ENCODE measurements at places on chromosomes 2 and 18.

GRCh38 chr2:32363597-32363996 is 6.8 kb downstream of the BIRC6 start:
- DNase-seq = no peak

- DNase-seq = peak; percentile 67
These were observed 69.9 kb upstream of the DLX2 start for GRCh38 chr2:172172513-172173173.

DNA sequence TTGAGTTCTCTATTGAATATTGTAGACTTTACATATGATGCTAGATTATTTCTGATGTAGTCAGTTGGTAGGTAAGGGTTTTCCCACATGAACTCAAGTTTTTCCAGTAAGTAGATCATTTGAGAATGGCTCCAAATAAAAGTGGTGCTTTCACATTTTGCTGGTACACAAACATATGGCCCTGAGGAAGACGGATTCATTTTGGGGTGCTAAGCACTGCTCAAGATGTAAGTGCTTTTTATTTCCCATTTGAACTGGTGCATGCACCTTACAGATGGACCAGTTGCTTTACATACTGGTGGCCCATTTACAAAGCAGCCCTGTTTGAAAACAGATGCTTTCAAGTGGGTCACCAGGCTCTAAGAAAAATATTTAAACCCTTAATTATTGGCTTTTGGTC is 266.7 kb downstream of the MEIS1 start:
- DNase-seq = no peak

DNA sequence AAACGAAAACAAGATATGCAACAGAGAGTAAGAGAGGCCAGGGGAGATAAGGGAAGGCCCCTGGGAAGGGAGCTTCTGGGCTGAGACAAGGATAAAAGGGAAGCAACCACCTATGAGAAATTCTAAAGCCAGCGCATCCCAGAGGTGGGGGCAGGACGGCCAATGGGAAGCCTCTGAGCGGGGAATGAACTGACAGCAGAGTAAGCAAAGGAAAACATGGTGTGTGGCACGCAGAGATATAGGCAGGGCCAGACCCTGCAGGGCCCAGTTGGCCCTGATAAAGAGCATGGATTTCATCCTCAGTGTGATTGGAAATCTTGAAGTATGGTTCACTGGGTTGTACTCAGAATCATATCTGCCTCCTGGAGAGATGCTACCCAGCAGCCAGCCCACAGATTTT is 78.7 kb downstream of the IRS1 start:
- no peak for DNase-seq
